Activated T-helper 1 cell treated with anti-CD3 and anti-CD28 coated beads, Interleukin-2, amount 50 U/mL, for 16 hours (primary cell): ENCODE measurements at places on chromosomes 11 and 22.

GRCh38 chr11:20087118-20087521 lies 73.2 kb downstream of the DBX1 start:
- no peak for DNase-seq

DNA sequence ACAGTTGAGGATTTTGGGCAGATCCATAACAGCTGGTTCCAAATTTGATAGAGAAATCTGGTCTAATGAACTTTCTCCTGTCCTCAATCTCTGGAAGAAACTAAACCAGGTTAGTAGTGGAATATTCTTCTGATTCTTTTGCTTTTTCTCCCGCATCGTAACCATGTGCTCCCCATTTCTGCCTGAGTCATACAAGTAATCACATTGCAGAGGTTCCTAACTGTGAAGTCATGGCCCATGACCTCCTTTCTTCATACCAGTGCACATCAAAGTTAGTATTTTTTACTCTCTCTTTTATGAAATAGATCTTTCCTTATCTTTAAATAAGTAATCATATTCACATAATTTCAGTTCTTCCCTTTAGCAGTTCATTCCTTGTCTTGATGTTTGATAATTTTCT lies 249.0 kb downstream of the DYNC2H1 start:
- DNase-seq, result no peak

DNA sequence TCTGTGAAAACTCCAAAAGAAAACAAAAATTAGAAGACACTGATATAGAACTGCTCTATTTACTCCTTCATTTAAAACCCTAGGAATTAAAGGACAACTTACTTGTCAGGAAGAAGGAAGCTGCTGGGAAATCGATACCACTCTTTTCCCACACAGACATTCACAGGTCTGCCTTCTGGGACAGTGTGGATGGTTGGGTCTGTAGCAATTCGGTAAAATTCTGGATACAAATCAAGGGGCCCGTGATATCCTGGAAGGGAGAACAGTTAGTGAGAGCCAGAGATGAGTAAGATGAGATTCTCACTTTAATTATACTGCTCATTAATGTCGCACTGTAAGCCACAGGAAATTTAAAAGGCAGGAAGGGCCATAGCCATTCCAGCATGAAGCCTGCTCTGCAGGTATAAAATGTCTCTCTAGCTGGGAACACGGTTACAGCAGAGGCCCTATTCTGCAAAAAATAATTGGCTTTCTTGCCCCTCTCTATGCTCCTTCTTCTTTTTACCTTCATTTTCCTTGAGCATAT lies 34.0 kb downstream of the ALG9 start:
- no peak for DNase-seq

DNA sequence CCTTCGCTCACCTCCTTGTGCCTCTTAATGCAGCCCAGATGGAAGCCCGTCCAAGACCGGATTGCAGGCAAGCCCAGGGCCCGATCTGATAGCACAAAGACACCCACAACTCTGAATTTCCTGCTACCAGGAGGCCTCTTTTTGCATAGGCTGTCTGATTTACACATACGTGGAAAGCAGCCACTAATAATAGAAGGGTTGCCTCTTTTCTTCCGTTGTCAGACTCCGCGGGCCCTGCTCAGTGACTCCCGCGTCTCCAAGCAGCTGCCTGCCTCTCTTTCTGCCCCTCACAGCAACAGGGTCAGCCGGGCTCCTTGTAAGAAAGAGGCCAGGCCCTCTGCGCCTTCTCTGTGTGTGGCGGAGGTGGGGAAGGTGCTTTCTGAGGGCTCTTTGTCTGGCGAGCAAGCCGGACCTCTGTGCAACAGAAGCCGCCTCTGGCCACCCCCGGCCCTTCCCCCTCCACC lies 26.7 kb downstream of the FLI1 start:
- no peak for DNase-seq

GRCh38 chr22:17429516-17429915 lies 60.3 kb downstream of the CECR2 start:
- no peak for DNase-seq

- DNase-seq, result no peak
These were observed 92.4 kb downstream of the RTL6 start for GRCh38 chr22:44405661-44406060.

- no peak for DNase-seq
These were observed 455.8 kb downstream of the MIAT start for GRCh38 chr22:27113211-27113635.

DNA sequence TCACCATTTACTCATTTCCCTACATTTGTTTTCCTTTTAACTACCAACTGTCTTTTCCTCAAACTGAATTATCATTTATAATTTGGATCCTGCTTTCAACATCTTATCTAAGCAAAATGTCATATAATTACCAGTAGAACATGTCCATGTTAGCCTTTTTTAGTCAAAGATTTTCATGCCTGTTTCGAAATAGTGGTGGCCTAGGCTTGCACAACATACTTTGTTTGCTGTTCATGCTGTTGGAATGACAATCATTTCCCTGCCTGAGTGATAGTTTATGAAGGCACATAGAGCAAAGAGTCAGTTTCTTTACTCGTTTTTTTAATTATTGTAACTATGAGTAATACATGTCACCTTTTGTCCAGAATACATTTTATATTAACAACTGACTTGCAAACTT lies 144.3 kb upstream of the ANO3 start:
- DNase-seq, result no peak

DNA sequence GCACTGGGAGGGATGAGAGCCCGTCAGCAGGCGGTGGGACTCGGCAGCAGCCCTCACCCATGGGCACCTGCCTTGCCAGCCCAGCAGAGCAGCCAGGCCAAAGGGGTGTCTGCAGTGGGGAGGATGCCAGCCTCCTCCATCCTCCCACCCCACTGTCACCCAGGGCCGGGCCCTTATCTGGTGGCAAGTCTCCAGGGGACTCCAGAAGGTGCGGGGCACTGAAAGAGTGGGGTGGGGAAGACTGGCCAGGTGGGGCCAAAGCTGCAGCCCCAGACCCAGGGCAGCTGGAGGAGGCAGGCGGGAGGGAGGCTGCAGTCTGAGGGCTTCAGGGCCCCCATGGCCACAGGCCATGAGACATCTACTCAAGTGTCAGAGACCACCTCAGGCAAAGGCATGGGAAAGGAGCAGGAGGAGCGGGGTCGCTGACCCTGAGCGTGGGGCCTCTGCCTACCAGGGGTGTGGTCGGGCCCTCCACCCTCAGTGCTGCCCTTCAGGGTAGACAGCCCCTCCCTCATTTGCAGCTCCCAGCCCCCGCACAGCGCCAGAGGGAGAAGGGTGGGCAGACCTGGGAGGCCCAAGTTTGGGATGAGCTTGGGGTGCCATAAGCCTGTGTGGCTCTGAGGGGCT lies 3.5 kb downstream of the DGCR6L start:
- no peak for DNase-seq
